ENCODE measurements at places on chromosomes 5 and 9.

DNA sequence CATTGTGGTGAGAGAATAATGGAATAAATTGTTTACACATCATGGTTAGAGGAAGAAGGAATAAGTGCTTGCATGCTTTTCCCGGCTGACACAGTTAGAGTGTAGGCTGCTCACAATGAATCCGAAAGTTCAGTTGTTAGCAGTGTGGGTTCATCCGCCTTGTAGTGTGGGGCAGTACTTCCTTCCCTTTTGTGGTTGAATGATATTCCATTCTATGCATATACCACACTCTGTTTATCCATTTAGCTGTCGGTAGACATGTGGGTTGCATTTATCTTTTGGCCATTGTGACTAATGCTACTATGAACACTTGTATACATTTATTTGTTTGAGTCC is 84.0 kb downstream of the COL5A1 start:
- DNase-seq = no peak

- no peak for DNase-seq
Measured at GRCh38 chr9:129655696-129656095, 9.8 kb upstream of the PRRX2 start.

- no peak for DNase-seq
Measured at GRCh38 chr9:128109050-128109709, 18.3 kb downstream of the PTGES2 start.

GRCh38 chr5:83388608-83389007 is 82.9 kb upstream of the VCAN start:
- DNase-seq = no peak

DNA sequence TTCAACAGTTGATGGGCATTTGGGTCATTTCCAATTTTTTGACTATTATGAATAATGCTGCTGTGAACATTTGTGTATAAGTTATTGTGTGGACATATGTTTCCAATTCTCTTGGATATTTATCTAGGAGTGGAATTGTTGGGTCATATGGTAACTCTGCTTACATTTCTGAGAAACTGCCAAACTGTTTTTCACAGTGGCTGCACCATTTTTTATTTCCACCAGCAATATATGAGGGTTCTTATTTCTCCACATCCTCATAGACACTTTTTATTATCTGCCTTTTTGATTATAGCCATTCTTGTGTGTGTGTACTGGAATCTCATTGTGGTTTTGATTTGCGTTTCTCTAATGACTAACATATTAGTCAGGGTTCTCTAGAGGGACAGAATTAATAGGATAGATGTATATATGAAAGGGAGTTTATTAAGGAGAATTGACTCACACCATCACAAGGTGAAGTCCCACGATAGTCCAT is 14.7 kb upstream of the MED27 start:
- DNase-seq = no peak

GRCh38 chr9:15782106-15782505 is 229.3 kb downstream of the CCDC171 start:
- DNase-seq = no peak

- DNase-seq = peak; percentile 21
Measured at GRCh38 chr9:124511426-124511840, 4.2 kb upstream of the NR5A1 start.

GRCh38 chr5:14330729-14331385 is 187.7 kb downstream of the TRIO start:
- DNase-seq = no peak

DNA sequence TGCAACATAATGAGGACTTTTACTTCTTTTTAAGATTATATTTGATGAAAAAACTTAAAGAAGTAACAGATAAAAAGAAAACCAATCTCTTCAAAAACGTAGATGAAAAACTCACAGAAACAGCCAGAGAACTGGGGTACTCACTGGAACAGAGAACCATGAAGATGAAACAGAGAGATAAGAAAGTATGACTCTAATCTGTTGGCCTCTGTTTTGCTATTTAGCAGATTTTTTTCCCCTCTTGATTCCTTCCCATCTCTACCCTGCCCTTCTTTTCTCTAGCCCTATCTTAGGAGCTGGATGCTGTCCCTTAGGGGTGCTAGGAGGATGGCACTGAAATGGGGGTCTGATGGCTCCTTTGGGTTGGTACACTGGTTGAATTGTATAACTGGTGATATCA is 97.5 kb upstream of the FREM1 start:
- DNase-seq = no peak

All from OCI-M1 (cell line).